ENCODE measurements at places on chromosomes 7 and 10.

DNA sequence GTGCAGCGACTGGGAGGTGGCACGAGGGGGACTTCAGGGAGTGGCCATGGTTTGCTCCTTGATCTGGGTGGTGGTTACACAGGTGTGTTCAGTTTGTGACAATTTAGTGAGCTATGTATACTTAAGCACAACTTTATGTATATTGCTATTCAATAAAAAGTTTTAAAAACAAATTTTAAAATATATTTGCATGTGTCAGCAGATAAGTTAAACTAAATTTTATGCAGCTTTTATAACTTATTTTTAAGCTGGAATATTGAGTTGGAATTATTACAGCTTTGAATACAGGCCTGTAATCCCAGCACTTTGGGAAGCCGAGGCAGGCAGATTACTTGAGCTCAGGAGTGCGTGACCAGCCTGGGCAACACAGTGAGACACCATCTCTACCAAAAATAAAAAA, 5.4 kb downstream of the BAIAP2L1 start:
- DNase-seq: no peak

DNA sequence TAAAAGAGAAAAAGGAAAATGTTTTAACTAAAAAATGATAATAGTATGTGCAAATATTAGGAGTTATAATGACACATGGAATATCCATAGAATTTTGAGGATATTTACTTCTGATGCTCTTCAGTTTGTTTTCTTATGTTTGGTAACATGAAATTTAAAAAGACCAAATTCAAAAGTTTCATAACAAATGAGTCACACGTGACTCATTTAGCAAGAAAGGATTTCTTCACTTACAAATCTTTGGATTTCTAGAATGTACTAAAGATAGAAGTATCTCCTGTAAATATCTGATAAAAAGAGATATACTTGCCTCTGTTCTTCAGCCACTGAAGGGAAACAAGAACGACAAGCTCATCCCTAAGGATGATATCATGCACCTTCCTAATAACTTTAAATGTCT, 774.5 kb upstream of the LRRTM3 start:
- peak; percentile 12 for DNase-seq

DNA sequence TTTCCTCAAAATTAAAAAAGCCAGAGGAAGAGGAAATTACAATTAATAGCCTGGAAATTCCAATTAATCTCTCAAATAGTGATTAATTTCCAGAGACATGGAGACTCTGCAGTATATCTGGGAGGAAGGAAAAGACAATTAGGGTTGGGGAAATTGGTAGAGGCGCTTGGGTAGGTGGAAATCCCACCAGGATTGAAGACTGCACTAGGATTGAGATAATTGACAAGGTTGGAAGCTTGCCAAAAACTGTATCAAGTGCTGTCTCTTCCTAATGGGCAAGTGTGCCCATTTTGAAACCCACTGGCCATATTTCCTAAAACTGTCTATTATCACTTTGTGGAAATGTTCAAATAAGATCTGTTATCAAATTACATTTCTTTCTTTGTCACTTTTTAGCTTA, 21.6 kb downstream of the CHN2 start:
- DNase-seq: no peak

DNA sequence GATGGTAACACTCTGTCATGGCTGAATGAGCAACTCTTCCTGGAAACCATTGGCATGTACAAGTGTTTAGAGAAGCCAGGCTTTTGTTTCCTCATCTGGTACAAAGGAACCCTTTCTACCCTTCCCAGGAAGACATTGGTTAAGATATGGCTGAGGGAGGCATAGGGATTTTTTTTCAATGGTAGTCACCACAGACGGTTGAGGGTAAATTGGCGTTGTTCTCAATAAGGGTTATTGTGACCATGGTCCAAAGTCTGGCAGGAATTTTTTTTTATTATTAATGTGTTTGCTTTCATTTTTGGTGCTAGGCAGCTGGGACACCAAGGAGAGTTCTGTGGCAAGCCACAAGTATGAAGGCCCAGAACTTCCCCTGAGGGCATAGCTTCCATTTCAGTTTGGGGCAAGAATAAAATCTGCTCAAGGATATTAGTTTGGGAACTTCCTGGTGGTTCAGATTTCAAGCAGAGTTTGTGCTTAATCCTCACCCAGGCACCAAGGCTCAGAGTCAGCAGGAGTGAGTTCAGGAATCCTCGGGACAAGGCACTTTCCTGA, at the start of gene PLEKHS1:
TSS of gene PLEKHS1 (plus strand) at position 502 of the 552 bp plus-strand sequence. CDS start 3,596 bp downstream, outside the sequence.
- DNase-seq: no peak

GRCh38 chr10:14385596-14386593, 55.2 kb upstream of the FRMD4A start:
- DNase-seq: peak; percentile 88

DNA sequence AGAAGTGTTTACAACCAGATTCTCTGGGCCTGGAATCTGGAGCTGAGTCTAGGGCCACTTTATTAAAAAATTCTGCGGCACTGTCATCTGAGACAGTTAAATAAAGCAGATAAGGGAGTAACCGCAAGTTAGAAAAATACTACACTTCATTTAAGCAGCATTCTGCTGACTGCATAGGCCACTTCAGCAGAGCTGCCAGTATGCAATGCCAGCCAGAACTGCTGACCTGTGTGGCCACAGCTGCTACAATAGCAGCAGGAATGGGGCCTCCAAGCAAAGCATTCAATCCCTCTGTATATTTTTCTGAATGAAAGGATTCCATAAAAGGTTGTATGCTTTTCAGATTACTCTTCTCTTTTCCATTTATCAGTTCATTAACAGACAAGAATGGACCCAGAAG, 136.0 kb downstream of the COL28A1 start:
- no peak for DNase-seq

GRCh38 chr7:50598460-50599343, 33.5 kb upstream of the DDC start:
- DNase-seq: no peak

DNA sequence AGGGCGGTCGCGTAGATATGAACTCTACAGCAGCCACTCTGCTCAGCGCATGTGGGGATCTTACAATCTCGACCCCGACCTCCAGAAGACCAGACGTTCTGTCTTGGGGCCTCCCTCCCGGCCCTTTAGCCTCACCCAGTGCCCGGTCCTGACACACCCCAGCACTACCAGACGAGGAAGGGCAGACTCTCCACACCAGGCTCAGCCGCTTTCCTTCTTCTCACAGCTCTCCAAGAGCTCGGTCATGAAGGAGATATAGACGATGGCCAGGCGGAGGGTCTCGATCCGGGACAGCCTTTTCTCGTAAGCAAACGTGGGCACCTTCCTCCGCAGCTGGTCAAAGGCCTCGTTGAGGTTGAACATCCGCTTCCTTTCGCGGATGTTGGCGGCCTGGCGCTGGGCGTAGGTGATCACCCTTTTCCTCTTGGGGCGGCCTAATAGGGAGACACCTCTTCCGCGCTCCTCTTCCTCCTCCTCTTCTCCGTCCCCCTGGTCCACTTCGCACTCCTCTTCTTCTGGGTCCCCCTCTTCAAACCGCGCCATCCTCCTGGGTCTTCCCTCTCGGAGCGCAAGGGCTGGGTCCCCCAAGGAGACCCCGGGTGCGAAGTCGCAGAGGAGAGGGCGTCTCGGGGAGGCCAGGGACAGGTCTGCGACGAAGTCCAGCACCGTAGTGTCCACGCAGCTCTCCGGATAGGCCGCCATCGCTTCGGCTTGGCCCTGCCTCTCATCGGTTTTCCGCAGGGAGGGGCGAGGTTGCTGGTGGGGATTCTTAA, at the start of gene FERD3L:
TSS of gene FERD3L (minus strand) at position 761 of the 773 bp plus-strand sequence. CDS start at position 702, 59 bp downstream.
- no peak for DNase-seq

- DNase-seq: no peak
Observed at GRCh38 chr10:113019692-113020474, 69.8 kb downstream of the TCF7L2 start.

DNA sequence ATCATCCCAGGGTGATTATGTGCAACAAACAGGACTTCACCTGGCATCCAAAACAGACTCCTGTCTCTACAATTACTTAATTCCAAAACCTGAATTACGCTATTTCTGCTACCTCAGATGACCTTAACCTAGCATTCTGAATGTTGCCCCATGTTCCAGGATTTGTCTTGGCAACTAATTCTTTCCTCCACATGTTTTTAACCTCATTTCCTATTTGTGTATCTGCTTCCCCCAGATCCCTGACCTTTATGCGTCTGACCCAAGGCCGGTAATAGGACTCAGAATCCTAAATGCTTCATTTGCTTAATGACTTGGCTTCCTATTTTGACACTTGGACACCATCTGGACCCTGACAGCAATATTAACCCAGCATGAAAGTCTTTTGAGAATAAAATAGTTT, 8.7 kb upstream of the ING3 start:
- DNase-seq: no peak

DNA sequence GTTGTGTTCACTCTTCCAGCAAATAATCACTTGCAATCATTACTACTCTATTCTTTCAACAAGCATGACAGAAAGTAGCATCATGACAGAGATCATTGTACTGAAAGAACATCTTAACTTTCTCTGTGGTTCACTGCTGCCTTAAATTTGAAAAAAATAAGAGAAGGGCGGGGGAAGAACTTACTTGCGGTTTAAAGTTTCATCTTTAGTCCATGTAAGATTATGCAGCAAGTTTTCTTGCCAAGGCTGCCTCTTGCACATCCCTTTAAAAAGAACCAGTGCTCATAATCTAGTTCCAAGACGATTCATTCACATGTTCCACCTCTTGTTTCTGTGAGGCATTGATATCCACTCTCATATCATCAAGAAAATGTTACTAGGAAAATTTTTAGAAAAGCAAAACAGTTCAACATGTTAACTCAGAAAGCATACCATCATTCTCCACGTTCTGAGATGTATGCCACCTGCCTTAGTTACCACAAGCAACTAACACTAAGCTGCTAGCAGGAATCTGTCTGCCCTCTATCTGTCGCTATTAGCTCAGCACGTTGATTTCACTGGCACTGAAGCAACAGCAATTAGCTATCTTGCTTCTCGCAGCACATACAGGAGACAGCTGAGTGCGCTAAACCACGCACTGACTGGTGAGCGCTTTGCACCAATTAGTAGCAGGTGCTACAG, at the start of gene PCDH15:
TSS of gene PCDH15 (minus strand) at position 491 of the 681 bp plus-strand sequence. CDS start 136,969 bp downstream, outside the sequence.
- no peak for DNase-seq

- DNase-seq: no peak
Observed at GRCh38 chr10:92309272-92309671, 18.3 kb downstream of the MARCHF5 start.

GRCh38 chr7:4486907-4487306, 195.2 kb upstream of the FOXK1 start:
- DNase-seq: no peak

DNA sequence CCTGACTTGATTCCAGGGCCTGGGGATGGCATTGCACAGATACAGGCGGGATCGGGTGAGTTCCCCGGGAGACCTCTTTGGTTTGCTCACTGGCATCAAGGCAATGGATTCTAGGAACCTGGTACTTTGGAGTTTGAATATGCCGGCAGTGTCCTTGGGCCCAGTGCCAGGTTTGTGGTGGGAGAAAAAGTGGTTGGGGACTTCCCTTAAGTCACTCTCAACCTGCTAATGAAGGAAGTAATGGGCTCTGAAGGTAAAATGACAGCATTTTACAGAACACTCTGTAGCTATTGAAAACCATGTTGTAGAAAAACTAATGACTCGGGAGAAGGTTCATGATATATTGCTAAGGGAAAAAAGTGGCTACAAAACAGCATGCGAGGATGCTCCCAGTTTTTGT, 129.9 kb downstream of the CFAP58 start:
- DNase-seq: no peak

DNA sequence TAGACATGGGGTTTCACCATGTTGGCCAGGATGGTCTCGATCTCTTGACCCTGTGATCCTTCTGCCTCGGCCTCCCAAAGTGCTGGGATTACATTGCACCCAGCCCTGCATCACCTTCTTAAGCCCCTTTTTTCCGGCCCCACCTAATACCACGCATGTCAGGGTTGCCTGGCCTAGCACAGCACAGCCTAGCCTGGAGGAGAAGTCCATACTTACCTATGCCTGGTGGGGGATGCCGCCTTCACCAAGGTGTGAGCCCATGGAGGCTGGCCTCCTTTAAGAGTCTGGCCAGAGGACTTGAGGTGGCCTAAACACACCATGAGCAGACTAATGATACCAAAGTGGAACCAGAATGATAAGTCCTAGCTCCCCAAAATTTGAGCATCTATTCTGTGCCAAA, 22.0 kb upstream of the CUX1 start:
- DNase-seq: no peak

DNA sequence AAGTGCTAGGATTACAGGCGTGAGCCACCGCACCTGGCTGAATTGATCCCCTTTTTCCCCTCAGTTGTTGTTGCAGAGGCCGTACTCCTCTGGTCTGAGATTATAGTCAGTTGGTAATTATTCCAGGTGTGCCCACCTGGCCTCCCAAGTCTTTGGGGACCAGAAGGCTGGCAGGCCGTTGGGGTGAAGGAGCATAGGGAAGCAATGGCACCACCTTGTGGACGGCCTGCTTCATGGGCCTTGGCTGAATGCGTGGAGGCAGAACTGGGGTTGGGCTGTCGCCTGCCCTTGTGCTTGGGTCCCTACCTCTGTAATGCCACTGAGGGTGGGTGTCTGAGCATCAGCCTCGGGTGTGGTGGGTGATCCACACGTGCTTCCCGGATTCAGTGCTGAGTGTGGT, 125.7 kb downstream of the RGS10 start:
- peak; percentile 77 for DNase-seq

GRCh38 chr10:77045085-77045484, 592.5 kb downstream of the KCNMA1 start:
- DNase-seq: peak; percentile 17

- peak; percentile 33 for DNase-seq
Observed at GRCh38 chr7:36264123-36264801, 111.2 kb downstream of the EEPD1 start.

DNA sequence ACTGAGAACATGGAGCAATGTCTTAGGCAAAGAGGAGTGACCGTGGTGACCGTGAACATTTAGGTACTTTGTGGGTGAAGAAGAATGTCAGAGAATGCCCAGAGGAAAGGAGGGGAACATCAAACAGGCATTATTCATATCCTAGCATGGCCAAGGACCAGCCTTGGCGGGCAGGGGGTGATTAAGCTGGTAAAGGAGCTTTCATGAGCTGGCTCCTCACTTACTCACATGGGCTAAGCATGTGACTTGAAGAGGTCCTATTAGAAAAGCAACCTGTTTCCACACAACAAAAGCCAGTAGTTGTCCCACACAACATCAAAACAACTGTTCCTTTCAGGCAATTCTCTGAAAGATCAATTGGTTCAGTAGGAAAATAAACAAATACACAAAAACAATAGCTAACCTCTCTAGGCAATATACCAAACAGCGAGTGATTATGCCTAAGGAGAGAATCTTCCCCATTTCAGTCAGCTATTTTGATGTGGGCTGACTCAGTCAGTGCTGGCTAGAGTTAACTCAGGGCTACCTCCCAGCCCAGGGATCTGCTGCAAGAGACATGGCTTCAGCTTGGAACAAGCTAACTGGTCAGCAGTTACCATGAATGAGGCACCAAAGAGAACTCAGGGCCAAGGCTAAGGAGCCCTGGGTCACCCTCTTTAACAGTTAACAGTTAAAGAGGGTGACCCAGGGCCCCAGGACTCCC, 283.5 kb downstream of the ARHGAP12 start:
- DNase-seq: peak; percentile 74

Data from foreskin fibroblast (primary cell).